CD4-positive, alpha-beta T cell treated with Interleukin-12 subunit alpha and Interleukin-12 subunit beta, for 1 hour (primary cell): ENCODE measurements at places on chromosomes 16 and 17.

- DNase-seq: no peak
Observed at GRCh38 chr17:17558431-17558830, 33.1 kb downstream of the PEMT start.

GRCh38 chr16:50316102-50316847, 49.9 kb downstream of the ADCY7 start:
- no peak for DNase-seq

- no peak for DNase-seq
Observed at GRCh38 chr17:930258-930657, 49.3 kb downstream of the NXN start.

GRCh38 chr17:21066394-21066793, 23.6 kb upstream of the USP22 start:
- no peak for DNase-seq

GRCh38 chr16:65660390-65660789, 538.5 kb upstream of the CDH11 start:
- no peak for DNase-seq

DNA sequence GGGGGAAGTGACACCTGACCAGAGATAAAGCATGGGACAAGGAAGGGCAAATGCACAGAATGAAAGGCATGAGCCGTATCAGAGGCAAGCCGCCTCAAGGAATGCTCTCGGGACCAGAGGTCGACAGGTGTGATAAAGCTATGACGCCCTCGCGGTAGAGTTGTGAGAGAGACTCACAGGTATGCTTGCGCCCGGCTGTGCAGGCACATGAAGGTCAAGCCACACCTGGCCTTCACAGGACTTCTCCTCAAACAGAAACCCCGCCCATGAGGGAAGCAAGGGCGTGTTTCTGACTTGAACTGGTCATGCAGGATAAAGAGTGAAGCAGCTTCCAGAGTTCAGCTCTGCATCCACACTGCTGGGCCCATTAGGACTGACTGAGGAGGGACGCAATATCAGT, 7.8 kb downstream of the NCBP3 start:
- DNase-seq: no peak

DNA sequence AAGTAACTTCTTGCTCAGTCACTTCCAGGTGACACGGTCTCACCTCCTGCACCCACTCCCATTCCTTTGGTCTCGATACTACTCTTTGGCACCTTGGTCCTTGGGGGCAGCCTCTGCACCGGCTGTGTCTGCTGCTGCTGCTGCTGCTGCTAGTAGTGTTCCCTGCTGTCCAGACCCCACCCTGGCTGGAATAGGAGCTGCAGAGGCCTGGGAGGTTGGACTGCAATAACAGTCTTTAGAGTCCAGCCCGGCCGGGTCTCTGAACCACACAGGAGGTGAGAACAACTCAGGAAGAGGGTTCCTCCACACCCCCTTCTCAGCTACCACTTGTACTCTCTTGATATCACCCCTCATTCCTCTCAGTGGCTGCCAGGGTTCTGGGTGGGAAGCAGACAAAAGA, 231.1 kb upstream of the NLRP1 start:
- DNase-seq: no peak

- DNase-seq: no peak
Observed at GRCh38 chr17:75825149-75825552, 19.1 kb downstream of the UNC13D start.

DNA sequence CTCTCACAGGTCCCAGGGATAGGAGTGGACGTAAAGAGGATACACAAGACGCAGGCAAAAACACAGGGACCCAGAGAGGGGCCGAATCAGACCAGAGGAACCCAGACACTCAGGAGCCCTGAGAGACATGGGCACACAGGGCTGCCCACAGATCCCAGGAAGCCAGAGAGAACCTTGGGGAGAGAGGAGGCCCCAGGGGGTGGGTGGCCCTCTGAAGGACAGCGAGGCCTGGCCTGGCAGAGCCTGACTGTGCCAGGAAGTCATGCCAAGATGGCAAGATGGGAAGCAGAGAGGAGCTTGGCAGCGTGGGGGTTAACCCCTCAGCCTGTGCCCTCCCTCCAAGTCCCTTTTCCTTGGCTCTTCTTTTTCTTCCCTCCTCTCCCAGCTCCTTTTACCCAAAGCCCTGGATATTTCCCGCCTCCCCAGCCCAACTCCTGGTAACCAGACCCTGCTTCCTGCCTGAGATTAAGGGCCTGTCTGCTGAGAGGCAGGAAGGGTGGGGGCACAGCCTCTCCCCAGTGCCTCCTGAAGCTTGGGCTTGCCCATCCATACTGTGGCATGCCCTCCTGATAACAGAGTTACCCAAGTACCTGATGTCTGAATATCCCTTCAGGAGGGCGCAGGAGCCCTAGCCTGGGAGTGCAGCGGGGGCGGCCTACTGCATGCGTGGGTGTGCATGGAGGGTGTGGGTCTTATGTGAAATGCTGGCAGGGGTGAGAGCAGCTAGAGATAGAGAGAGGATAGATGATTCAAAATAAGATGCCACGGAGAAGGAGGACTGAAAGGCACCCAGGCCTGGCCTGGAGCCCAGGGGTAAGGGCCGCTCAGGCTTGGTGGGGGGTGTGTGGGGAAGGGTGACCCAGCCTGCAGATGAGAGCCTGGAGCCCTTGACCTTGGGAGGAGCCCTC, 6.0 kb upstream of the TBX21 start:
- DNase-seq: no peak

GRCh38 chr17:41734139-41734948, at the start of gene HAP1:
Gene HAP1 (minus strand): TSS chr17:41734643. CDS start chr17:41734634, 9 bp downstream.
- peak; percentile 10 for DNase-seq

DNA sequence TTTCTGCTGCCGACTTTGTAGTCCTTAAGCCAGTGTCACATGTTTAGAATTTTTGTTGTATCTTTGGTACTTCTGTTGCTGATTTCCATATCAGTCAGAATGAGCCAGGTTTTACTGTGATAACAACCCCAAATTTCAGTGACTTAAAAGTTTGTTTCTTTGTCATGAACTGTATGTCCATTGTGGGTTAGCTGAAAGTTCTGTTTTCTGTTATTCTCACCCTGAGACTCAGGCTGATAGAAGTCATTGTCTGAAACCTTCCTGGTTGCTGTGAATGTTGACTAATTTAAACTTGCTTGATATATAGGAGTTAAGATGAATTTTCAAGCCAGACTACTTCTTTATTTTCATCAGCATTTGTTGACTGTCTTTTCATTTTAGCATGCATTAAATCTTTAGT, 68.8 kb downstream of the MRTFB start:
- DNase-seq: no peak

- no peak for DNase-seq
Observed at GRCh38 chr17:75759457-75759856, 5.5 kb downstream of the GALK1 start.

DNA sequence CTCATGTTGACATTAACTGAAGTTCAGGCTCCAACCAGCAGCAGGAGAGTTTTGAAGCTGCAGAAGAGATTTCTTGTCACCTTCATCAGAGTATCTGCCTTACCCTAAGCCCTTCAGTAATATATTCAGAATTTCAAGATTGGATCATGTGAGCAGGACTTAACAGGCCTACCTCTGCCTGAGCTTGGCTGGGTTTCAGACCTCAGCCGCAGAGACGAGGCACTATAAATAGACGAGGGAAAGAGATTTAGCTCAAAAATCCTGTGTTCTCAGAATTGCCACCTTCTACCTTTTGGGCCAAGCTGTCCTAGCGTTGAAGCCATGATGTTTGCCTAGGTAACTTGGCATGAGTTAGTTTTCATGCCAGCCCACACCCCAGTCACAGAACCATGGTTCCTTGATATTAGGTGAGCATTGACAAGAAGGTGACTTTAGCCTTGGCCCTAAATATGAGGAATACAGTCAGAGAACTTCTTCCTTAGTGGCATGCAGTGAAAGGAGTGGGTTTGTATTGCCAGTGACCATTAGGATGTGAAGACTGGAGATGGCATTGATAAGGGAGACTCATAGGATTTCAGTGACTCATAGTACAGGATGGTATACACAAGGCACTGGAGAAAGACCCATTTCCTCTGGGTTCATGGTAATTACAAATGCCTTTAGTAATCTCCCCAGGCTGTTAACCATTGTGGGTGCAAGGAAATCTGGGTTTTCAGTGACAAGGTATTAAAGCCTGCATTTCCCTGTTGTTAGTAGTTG, 224.3 kb downstream of the MSI2 start:
- DNase-seq: no peak

- no peak for DNase-seq
Observed at GRCh38 chr16:30966033-30966619, 8.6 kb downstream of the SETD1A start.
